ENCODE measurements at places on chromosomes 6 and 20. TPM values are rescaled to one million over a fixed set of nuclear protein-coding genes. Genes with fewer than 3 reads are reported as not detected.

DNA sequence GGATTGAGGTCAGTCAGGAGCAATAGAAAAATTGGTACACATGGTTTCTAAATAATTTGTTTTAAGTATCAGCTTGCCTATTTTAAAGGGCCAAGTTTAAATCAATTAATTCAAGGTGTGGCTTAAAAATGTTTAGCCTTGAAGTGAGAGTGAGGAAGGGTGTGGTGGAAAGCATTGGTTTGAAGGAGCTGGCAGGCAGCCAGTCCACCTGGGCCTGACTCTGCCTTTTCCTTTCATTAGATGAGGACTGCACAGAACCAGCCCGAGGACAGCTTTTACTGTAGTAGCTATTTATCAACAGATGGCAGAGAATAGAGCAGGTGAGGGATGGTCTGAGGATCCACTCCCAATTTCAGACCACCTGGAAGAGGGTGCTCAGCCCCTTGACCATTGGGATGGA lies 42.4 kb downstream of the DHX35 start:
- H3K36me3 ChIP-seq = peaks cover 100% of the 10 kb centered on the region
- H3K4me3 ChIP-seq = no peak overlapping the region
- no peak overlapping the region for H3K27ac ChIP-seq
- no peak for DNase-seq
- H3K4me1 ChIP-seq = peaks cover 7% of the 10 kb centered on the region

DNA sequence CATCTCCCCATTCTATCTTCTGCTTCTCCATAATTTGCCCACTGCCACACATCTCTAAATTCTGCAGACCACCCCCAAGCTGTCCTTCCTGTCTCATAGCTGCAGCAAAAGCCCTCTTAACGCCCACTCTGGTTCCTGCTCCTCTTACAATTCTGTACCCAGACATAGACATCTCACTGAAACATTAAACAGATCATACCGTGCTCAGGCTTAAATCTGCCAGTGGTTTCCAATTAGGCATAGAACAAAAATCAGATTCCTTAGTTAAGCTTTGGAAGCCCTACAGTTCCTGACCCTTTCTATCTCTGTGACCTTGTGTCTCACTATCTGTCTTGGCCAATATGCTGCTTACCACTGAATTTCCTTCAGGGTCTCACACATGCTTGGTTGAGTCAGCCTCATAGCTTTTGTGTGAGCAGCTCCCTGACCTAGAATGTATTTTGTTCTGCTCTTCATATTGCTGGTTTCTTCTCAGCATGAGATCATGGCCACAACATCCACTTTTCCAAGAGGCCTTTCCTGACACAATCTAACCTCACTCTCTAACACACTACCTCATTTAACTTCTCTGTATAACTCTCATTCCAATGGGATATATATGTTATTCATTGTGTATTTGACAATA lies 749.7 kb downstream of the MAFB start:
- no peaks in the 10 kb centered on the region for H3K36me3 ChIP-seq
- H3K27me3 ChIP-seq = no peaks in the 10 kb centered on the region
- H3K27ac ChIP-seq = no peak overlapping the region
- DNase-seq = no peak
- no peak overlapping the region for H3K4me3 ChIP-seq
- no peaks in the 10 kb centered on the region for H3K4me1 ChIP-seq

GRCh38 chr6:29924731-29925130 lies 17.6 kb upstream of the HLA-A start:
- H3K4me3 ChIP-seq = no peak overlapping the region
- no peaks in the 10 kb centered on the region for H3K36me3 ChIP-seq
- H3K27ac ChIP-seq = no peak overlapping the region
- H3K27me3 ChIP-seq = no peaks in the 10 kb centered on the region
- no peak for DNase-seq

- H3K4me3 ChIP-seq = no peak overlapping the region
- peaks cover 8% of the 10 kb centered on the region for H3K4me1 ChIP-seq
- no peaks in the 10 kb centered on the region for H3K27me3 ChIP-seq
- DNase-seq = no peak
Observed at GRCh38 chr6:16624636-16625290, 136.5 kb downstream of the ATXN1 start.

DNA sequence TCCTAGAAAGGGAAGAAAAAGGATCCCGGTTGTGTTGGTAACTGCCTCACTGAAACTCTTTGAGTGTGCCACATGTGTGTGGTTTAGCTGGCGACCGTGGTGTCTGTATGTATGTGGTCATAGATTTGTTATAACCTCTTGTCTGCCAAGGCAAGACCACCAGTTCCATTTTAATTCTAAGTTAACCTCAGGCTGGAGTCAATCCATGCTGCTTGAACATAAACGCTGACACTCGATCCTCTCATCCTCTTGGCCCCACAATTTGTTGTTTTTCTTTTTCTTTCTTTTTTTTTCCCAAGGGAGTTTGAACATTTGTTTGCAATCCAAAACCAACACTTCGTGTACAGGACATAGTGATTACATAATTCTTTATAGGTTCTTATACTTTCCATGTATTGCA lies 318.9 kb upstream of the JAG1 start:
- H3K27me3 ChIP-seq = no peaks in the 10 kb centered on the region
- no peaks in the 10 kb centered on the region for H3K4me1 ChIP-seq
- no peak overlapping the region for H3K4me3 ChIP-seq

- peaks cover 4% of the 10 kb centered on the region for H3K36me3 ChIP-seq
- peak overlapping the region; percentile 77 for H3K4me3 ChIP-seq
- no peaks in the 10 kb centered on the region for H3K27me3 ChIP-seq
- H3K4me1 ChIP-seq = peaks cover 72% of the 10 kb centered on the region
- no peak for DNase-seq
Observed at GRCh38 chr6:33317419-33317668, 200 bp downstream of the ZBTB22 start.

DNA sequence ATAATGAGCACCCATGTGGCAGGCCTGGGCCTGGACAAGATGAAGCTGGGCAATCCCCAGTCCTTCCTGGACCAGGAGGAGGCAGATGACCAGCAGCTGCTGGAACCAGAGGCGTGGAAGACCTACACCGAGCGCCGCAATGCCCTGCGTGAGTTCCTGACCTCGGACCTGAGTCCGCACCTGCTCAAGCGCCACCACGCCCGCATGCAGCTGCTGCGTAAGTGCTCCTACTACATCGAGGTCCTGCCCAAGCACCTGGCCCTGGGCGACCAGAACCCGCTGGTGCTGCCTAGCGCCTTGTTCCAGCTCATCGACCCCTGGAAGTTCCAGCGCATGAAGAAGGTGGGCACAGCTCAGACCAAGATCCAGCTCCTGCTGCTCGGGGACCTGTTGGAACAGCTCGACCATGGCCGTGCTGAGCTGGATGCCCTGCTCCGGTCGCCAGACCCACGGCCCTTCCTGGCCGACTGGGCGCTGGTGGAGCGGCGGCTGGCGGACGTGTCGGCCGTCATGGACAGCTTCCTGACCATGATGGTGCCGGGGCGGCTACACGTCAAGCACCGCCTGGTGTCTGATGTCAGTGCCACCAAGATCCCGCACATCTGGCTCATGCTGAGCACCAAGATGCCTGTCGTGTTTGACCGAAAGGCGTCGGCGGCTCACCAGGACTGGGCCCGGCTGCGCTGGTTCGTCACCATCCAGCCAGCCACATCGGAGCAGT lies 1.9 kb downstream of the FNDC11 start:
- no peak overlapping the region for H3K4me3 ChIP-seq
- H3K36me3 ChIP-seq = peaks cover 25% of the 10 kb centered on the region
- no peaks in the 10 kb centered on the region for H3K27me3 ChIP-seq
- H3K27ac ChIP-seq = no peak overlapping the region

- no peak overlapping the region for H3K27ac ChIP-seq
- H3K4me1 ChIP-seq = no peaks in the 10 kb centered on the region
- H3K36me3 ChIP-seq = no peaks in the 10 kb centered on the region
- H3K27me3 ChIP-seq = no peaks in the 10 kb centered on the region
Observed at GRCh38 chr6:12340488-12340818, 50.3 kb downstream of the EDN1 start.

- no peak overlapping the region for H3K27ac ChIP-seq
- H3K27me3 ChIP-seq = no peaks in the 10 kb centered on the region
- no peaks in the 10 kb centered on the region for H3K4me1 ChIP-seq
- H3K4me3 ChIP-seq = no peak overlapping the region
- H3K36me3 ChIP-seq = no peaks in the 10 kb centered on the region
- no peak for DNase-seq
Observed at GRCh38 chr6:98335594-98335993, 498.8 kb upstream of the POU3F2 start.

DNA sequence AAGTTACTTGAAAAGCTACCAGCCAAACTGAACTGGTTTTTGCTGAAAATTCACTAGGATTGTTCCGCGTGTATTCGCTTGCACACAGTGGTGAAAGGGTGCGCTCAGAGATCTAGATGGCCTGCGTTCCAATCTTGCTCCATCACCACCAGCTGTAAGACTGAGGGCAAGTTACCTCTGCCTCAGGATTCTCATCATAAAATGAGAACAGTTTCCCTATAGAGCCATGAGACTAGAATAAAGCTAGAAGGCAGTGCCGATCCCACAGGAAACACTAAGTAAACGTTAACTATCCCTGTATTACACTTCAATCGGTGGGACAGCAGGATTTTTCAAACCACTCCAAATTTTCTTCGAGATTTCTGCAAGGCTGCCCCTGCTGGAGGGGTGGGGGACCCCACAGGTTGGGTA lies 838 bp downstream of the AHCY start:
- H3K36me3 ChIP-seq = no peaks in the 10 kb centered on the region
- DNase-seq = no peak
- peaks cover 19% of the 10 kb centered on the region for H3K4me1 ChIP-seq
- H3K27ac ChIP-seq = peak overlapping the region; percentile 80
- peak overlapping the region; percentile 85 for H3K4me3 ChIP-seq

DNA sequence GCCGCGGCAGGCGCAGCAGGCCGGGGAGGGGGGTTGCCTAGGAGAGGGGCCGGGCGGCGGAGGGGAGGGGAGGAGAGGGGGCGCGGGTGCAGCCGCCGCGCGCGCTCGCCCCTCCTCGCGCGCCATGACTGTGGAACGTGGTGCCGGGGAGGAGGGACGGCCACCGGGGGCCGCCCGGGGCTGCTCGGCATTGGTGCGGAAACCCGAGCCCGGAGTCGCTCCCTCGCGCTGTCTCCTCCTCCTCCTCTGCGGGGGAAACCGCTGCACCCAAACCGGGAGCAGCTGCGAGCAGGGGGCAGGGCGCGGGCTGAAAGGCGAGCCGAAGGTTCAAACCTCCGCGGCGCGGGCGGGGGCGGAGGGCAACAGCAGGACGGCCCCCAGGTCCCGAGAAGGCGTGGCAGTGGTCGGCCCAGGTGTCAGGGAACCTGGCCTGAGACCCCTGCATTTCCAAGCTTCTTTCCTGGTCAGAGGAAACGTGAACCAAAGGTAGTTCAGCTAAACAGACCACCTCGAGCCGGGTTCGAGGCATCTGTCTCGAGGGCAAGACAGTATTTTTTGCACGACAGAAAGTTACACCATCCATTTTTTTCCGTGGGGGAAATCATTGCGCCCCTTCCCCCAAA lies 1.4 kb upstream of the TRERF1 start:
- H3K4me3 ChIP-seq = peak overlapping the region; percentile 65
- peak; percentile 92 for DNase-seq
- peak overlapping the region; percentile 92 for H3K27ac ChIP-seq
- H3K36me3 ChIP-seq = no peaks in the 10 kb centered on the region
- no peaks in the 10 kb centered on the region for H3K27me3 ChIP-seq
- peaks cover 34% of the 10 kb centered on the region for H3K4me1 ChIP-seq

DNA sequence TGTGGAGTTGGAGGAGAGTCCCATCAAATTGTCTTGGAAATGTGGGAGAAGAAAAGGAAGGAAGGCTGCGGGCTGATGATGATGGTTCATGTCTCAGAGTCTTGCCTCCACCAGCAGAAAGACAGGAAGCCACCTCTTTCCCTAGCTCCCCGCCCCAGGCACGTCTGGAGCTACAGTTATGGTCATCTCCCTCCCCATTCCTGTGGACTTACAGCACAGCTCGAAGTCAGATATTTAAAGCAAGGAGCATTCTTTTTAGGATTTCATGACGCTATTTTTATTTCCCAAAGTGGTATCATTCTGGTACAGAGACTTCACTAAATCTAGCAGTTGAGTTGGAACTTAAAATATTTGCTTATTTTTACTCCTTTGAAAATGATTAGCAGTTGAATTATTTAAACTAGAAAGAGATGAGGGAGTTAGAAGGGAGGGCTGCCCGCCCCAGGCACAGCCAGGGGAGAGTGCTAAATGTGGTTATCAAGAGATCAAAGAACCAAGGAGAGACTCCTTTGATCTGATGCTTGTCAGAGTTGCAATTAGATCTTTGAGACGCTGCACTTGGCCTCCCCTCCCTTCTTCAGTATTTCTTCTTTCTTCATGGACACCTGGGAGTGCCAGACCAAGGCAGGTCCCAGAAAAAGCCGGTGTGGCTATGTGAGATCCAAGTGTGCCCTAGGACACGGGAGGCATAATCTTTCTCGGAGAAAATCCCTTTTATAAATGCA lies 199.9 kb upstream of the SOX4 start:
- no peaks in the 10 kb centered on the region for H3K36me3 ChIP-seq
- no peaks in the 10 kb centered on the region for H3K27me3 ChIP-seq
- H3K4me1 ChIP-seq = no peaks in the 10 kb centered on the region
- H3K27ac ChIP-seq = no peak overlapping the region
- no peak overlapping the region for H3K4me3 ChIP-seq
- no peak for DNase-seq

- no peaks in the 10 kb centered on the region for H3K4me1 ChIP-seq
- no peak overlapping the region for H3K4me3 ChIP-seq
- H3K27me3 ChIP-seq = no peaks in the 10 kb centered on the region
- no peaks in the 10 kb centered on the region for H3K36me3 ChIP-seq
Observed at GRCh38 chr6:152605941-152606340, 31.2 kb downstream of the SYNE1 start.

GRCh38 chr6:144646093-144647056 lies 361.2 kb downstream of the UTRN start:
- DNase-seq = no peak
- no peaks in the 10 kb centered on the region for H3K27me3 ChIP-seq
- no peak overlapping the region for H3K27ac ChIP-seq
- no peaks in the 10 kb centered on the region for H3K4me1 ChIP-seq

- H3K36me3 ChIP-seq = peaks cover 39% of the 10 kb centered on the region
- no peak overlapping the region for H3K27ac ChIP-seq
- H3K4me1 ChIP-seq = no peaks in the 10 kb centered on the region
Observed at GRCh38 chr6:166474721-166475565, 92.2 kb upstream of the MPC1 start.

DNA sequence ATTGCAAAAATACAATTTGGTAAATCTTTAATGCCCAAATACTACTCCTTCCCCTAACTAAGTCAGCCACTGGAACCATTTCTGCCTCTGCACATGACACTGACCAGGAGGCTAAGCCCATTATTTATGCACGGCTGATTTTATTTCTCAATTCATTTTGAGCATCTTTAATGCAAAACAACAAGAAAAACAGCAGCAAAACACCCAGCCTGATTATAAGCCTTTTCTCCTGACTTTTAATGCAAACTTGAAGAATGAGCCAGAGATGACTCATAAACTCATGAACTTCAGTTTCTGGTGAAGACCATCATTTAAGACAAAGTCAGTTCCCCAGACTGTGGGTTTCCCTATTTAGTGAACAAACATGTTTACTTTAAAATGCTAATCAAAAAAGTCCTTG lies 51.6 kb downstream of the CYP24A1 start:
- H3K27ac ChIP-seq = no peak overlapping the region
- no peaks in the 10 kb centered on the region for H3K36me3 ChIP-seq
- DNase-seq = no peak
- H3K4me1 ChIP-seq = no peaks in the 10 kb centered on the region
- H3K27me3 ChIP-seq = no peaks in the 10 kb centered on the region
- no peak overlapping the region for H3K4me3 ChIP-seq

PRDM13 gene
- total RNA-seq = not detected

SLC22A7 gene
- not detected for total RNA-seq

OOEP gene
- total RNA-seq = not detected

NT5E gene
- 4.8 TPM for total RNA-seq

FAM83B gene
- not detected for total RNA-seq

PTPRK gene
- 43.3 TPM for total RNA-seq

GPR6 gene
- not detected for total RNA-seq

IL17A gene
- total RNA-seq = not detected
